Uterus (tissue), 4 donors: ENCODE measurements at places on chromosomes 4 and X. TPM values are rescaled to one million over a fixed set of nuclear protein-coding genes. Genes with fewer than 3 reads are reported as not detected.

DNA sequence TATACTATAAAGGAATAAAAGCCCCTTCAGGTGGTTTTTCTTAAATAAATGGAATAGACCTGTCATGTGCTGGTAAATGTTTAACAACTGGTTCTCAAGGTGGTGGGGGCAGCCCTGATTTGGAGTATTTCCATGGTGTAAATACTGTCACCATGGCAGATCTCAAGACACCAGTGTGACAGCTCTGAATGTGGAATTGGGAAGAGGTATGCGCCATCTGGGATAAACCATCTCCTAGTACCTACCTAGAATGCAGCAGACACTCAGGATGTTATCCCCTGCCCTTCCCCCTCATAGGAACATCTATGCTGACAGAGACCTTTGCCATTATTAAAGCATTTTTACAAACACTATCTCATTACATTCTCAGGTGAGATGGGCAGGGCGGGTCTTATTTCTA is 26.4 kb upstream of the TMSB4X start:
- no peak for DNase-seq

DNA sequence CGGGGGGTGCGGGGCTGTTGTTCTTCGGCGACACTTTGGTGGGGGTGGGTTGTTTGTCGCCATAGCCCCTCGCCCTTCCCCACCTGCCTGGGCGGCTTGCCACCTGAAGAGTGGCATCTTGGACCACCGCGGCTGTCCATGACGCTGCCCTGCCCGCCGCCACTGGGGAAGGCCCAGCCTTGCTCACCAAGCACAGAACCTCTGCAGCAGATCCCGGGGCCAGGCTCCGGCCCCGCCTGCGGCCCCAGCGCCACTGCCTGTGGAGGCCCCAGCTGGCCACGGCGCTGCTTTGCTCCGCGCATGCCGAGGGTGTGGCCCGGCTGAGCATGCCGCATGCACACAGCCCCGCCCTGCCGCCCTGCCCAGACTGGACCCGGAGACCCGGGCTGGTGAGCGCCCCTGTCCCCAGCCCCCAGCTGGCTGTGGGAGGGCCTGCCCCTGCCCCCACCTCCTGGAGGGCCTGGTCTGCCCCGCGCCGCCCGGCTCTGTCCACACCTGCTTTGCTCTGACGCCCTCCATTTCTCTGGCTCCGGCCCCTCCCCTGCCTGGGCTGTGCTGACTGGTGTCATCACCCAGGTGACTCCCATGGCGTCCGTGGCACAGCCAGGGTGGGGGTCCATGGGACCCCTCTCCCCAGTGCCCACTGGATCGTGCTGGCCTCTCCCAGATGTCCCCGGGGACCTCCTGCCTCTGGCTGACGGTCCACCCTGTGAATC is 5.3 kb downstream of the NAT8L start:
- DNase-seq: no peak

ARMCX4 gene
- total RNA-seq: 34.4 TPM

GBA3 gene
- not detected for total RNA-seq
